ENCODE measurements at places on chromosomes 13 and 19. TPM values are rescaled to one million over a fixed set of nuclear protein-coding genes. Genes with fewer than 3 reads are reported as not detected.

The EPN1 gene
- total RNA-seq = 205 TPM

The ZNF296 gene
- total RNA-seq = not detected

The KLK10 gene
- total RNA-seq = not detected

The ZNF492 gene
- total RNA-seq = 0.08 TPM

- DNase-seq = no peak
Measured at GRCh38 chr19:46978171-46978869, 41.3 kb upstream of the NPAS1 start.

All from left ventricle myocardium inferior (tissue), 1 donor.